ENCODE measurements at places on chromosomes 3 and 15. TPM values are rescaled to one million over a fixed set of nuclear protein-coding genes. Genes with fewer than 3 reads are reported as not detected.

DNA sequence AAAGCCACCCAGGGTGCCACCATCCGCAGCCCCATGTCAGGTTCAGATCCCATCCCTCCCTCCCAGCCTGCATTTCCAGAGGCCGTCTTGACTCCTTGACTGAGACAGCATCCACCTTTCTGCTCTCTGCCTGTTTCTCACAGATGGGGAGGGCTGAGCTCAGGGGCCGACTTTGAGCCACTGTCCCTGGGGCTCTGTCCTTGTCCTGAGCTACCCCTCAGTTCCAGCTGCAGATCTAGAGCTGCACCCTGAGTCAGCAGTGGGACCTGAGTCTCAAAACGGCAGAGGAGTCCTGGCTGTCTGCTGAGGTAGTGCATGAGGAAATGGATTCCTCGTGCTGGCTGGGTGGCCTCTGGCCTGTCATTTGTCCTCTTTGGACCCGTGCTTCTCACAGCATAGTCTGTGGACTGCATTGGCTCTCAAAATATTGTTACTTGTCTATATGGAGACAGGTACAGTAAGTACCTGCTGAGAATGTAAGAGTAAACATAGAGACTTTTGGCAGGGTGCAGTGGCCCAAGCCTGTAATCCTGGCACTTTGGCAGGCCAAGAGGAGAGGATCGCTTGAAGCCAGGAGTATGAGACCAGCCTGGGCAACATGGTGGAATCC lies 22.3 kb downstream of the RPLP1 start:
- no peak for DNase-seq

Gene RFTN1
- total RNA-seq = 4.5 TPM

- DNase-seq = no peak
Measured at GRCh38 chr3:48372377-48372770, 355 bp downstream of the FBXW12 start.

Gene TWF2
- total RNA-seq = 47.0 TPM

GRCh38 chr3:123028233-123028828 lies 768 bp upstream of the SEMA5B start:
- peak; percentile 79 for DNase-seq

GRCh38 chr3:8480699-8481098 lies 20.9 kb upstream of the LMCD1 start:
- no peak for DNase-seq

DNA sequence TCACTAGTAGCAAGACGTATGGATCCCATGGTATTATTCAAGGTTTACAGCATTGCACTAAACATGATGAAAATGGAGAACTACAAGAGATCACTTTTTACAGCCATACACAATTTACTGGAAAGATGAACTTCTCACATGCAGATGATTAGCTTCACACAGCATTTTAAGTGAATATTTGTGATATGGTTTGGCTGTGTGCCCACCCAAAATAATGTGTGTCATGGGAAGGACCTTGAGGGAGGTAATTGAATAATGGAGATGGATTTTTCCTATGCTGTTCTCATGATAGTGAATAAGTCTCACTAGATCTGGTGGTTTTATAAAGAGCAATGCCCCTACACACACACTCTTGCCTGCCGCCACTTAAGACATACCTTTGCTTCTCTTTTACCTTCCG lies 662.0 kb upstream of the CCDC54 start:
- no peak for DNase-seq

DNA sequence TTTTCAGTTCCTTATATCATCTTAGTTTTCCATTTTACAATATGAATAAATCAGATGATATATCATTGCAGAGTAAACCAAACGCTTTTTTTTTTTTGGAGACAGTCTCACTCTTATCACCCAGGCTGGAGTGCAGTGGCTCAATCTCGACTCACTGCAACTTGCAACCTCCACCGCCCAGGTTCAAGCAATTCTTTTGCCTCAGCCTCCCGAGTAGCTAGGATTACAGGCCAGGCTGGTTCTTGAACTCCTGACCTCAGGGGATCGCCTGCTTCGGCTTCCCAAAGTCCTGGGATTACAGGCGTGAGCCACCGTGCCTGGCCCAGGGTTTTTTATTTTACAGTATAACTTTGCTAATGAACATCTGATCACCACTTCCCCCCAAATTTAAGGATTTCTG lies 5.9 kb upstream of the EBLN2 start:
- no peak for DNase-seq

Gene CILP
- not detected for total RNA-seq

GRCh38 chr3:53493963-53494791 lies at the start of gene CACNA1D:
Gene CACNA1D, plus strand, starts transcription at chr3:53494611. Its CDS starts 556 bp downstream, at chr3:53495167.
- peak; percentile 24 for DNase-seq

Gene CHL1
- not detected for total RNA-seq

Gene SCN11A
- 0.05 TPM for total RNA-seq

Gene TMEM266
- not detected for total RNA-seq

DNA sequence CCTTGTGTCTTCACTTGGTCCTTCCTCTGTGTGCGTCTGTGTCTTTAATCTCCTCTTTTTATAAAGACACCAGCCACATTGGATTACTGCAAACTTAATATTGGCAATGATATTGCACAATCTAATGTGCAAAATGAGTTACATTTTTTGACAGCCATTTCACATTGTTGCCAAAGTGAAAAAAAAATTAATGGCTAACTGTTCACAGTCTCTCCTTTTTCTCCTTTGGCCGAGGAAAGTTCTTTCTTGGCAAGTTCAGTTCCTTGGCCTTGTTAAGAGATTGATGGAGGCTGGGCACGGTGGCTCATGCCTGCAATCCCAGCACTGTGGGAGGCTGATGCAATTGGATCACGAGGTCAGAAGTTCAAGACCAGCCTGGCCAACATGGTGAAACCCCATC lies 62.2 kb upstream of the ZNF280D start:
- DNase-seq = no peak

GRCh38 chr3:15527031-15527459 lies 5.5 kb upstream of the COLQ start:
- DNase-seq = no peak

Gene ZIC1
- total RNA-seq = not detected
